Spleen (tissue), 13 donors: ENCODE measurements at places on chromosomes 7 and 10. TPM values are rescaled to one million over a fixed set of nuclear protein-coding genes. Genes with fewer than 3 reads are reported as not detected.

DNA sequence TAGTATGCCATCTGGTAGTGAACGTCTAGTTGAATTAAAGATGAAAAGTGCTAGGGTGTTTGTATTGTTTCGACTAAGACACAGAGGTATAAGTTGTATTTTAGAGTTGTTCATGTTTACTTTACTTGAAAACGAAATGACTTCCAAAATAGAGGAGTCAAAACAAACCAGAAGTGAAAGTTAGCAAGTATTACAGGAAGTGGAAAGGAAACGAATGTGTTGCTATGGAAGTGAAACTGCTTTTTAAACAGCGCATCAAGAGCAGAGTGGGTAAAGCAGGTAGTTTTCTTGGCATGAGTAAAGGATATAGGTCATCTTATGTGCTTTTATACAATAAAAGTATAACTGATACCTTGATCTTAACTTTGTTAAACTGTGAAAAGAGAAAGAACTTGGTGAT is 20.0 kb upstream of the GALNTL5 start:
- no peak overlapping the region for H3K4me3 ChIP-seq
- DNase-seq = no peak
- H3K27me3 ChIP-seq = no peaks in the 10 kb centered on the region
- peak overlapping the region; percentile 87 for H3K27ac ChIP-seq
- peaks cover 22% of the 10 kb centered on the region for H3K4me1 ChIP-seq

Gene NXPH1
- not detected for total RNA-seq

GRCh38 chr7:33762911-33763306 is 142.4 kb upstream of the BMPER start:
- H3K4me1 ChIP-seq = no peaks in the 10 kb centered on the region
- no peaks in the 10 kb centered on the region for H3K27me3 ChIP-seq
- no peak for DNase-seq
- H3K4me3 ChIP-seq = no peak overlapping the region
- H3K27ac ChIP-seq = no peak overlapping the region

DNA sequence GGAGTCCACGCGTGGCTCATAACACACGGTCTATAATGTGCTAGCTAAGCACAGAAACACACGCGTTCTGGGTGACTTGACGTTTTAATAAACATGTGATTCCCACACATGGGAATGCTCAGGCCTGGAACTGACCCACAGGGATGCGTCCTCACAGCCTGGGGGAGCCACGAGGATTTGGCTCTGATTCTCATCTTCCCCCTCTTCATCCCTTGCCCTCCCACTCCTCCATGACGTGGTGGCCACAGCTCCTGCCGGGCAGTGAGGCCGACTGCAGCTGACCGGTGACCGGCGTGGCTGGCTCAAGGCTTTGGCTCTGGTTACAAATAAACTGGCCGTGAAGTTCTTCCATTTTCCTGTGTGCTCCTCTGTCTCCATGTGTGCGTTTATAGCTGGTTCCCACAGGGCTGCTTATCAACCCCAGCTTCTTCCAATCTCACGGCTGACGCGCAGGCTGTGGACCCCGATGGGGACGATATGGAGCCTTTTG is 40.9 kb upstream of the KLF6 start:
- H3K4me1 ChIP-seq = peaks cover 4% of the 10 kb centered on the region
- H3K4me3 ChIP-seq = no peak overlapping the region
- DNase-seq = no peak
- H3K27me3 ChIP-seq = no peaks in the 10 kb centered on the region
- H3K27ac ChIP-seq = no peak overlapping the region
- no peaks in the 10 kb centered on the region for H3K36me3 ChIP-seq

GRCh38 chr10:110499796-110500514 is 2.2 kb downstream of the DUSP5 start:
- no peaks in the 10 kb centered on the region for H3K36me3 ChIP-seq
- H3K4me3 ChIP-seq = peak overlapping the region; percentile 75
- no peaks in the 10 kb centered on the region for H3K27me3 ChIP-seq

Gene DKK1
- 1.4 TPM for total RNA-seq

GRCh38 chr10:104323760-104324201 is 14.5 kb downstream of the ITPRIP start:
- H3K36me3 ChIP-seq = no peaks in the 10 kb centered on the region
- no peaks in the 10 kb centered on the region for H3K27me3 ChIP-seq
- H3K4me3 ChIP-seq = peak overlapping the region; percentile 4

GRCh38 chr10:62492012-62492869 is 118.1 kb downstream of the ZNF365 start:
- no peak overlapping the region for H3K4me3 ChIP-seq
- no peaks in the 10 kb centered on the region for H3K4me1 ChIP-seq
- no peak overlapping the region for H3K27ac ChIP-seq
- H3K27me3 ChIP-seq = no peaks in the 10 kb centered on the region

- no peak for DNase-seq
- H3K27ac ChIP-seq = peak overlapping the region; percentile 57
- H3K4me1 ChIP-seq = peaks cover 34% of the 10 kb centered on the region
- peaks cover 11% of the 10 kb centered on the region for H3K36me3 ChIP-seq
Observed at GRCh38 chr10:22322641-22323160, 1.8 kb downstream of the BMI1 start.

Gene IPMK
- total RNA-seq = 17.2 TPM

GRCh38 chr10:19699299-19699698 is 116.9 kb upstream of the PLXDC2 start:
- no peak overlapping the region for H3K4me3 ChIP-seq
- no peak overlapping the region for H3K27ac ChIP-seq
- H3K27me3 ChIP-seq = no peaks in the 10 kb centered on the region

GRCh38 chr7:6409091-6409490 is 38.7 kb downstream of the DAGLB start:
- no peak overlapping the region for H3K4me3 ChIP-seq
- no peaks in the 10 kb centered on the region for H3K4me1 ChIP-seq
- H3K27ac ChIP-seq = no peak overlapping the region
- no peaks in the 10 kb centered on the region for H3K27me3 ChIP-seq
- peaks cover 98% of the 10 kb centered on the region for H3K36me3 ChIP-seq

Gene DGKI
- 0.33 TPM for total RNA-seq

DNA sequence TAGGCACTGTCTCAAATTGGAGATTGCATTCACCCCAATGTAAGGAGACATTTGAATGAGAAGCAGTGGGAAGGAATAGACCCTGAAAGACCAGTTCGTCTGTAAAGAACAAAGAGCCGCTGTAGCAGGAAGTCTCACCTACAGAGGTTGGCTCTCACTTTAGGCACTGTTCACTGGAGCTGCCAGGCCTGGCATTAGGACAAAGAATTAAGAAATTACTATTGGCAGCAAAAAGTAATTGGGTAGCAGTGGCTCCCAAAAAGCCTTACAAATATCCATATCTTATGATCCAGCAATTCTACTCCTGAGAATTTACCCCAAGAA is 10.5 kb upstream of the TEX36 start:
- no peak for DNase-seq
- no peak overlapping the region for H3K27ac ChIP-seq
- H3K4me1 ChIP-seq = no peaks in the 10 kb centered on the region
- H3K27me3 ChIP-seq = no peaks in the 10 kb centered on the region
- no peaks in the 10 kb centered on the region for H3K36me3 ChIP-seq
- H3K4me3 ChIP-seq = no peak overlapping the region

- H3K36me3 ChIP-seq = no peaks in the 10 kb centered on the region
- no peak overlapping the region for H3K27ac ChIP-seq
- no peaks in the 10 kb centered on the region for H3K27me3 ChIP-seq
- no peak for DNase-seq
- H3K4me1 ChIP-seq = no peaks in the 10 kb centered on the region
Observed at GRCh38 chr10:64760371-64760770, 1239.2 kb downstream of the REEP3 start.

DNA sequence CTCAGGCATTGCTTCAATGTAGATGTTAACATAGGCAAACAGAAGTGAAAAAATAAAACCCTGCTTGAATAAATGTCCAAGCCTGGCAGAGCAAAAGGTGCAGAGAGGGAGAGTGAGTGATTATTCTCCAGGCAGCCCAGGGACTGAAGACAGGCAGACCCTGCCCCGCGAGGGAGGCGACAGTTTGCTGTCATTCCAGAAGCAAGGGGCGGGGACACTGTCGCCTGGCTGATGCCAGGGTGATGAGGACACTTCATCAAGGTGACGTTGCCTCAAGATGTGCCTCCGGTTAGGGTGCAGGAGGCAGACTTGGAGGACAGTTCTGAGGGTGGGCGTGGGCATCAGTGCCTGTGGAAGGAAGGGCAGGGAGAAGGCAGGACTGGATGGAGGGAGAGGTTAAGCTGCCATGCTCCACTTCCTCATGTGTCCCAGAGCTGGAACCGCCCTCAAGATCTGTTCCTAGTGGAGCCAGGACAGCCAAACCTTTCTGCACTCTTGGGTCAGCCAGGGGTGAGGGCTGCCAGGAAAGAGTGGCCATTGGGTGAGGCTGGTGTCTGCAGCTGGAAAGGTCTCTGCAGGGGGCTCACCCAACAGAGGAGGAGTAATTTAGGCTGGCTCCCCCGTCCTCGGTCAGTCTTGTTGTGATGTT is 560.5 kb upstream of the MKI67 start:
- no peak overlapping the region for H3K27ac ChIP-seq
- H3K4me1 ChIP-seq = no peaks in the 10 kb centered on the region
- H3K36me3 ChIP-seq = no peaks in the 10 kb centered on the region
- DNase-seq = no peak
- H3K27me3 ChIP-seq = no peaks in the 10 kb centered on the region
- H3K4me3 ChIP-seq = no peak overlapping the region

Gene CFTR
- total RNA-seq = 0.27 TPM

Gene PAX4
- total RNA-seq = not detected

Gene AOAH
- total RNA-seq = 199 TPM

Gene HKDC1
- 0.88 TPM for total RNA-seq

GRCh38 chr10:34236931-34237330 is 578.2 kb downstream of the PARD3 start:
- no peak overlapping the region for H3K4me3 ChIP-seq
- H3K4me1 ChIP-seq = no peaks in the 10 kb centered on the region
- DNase-seq = no peak
- H3K36me3 ChIP-seq = no peaks in the 10 kb centered on the region

GRCh38 chr7:143379611-143380259 is 1.4 kb upstream of the ZYX start:
- peak overlapping the region; percentile 89 for H3K4me3 ChIP-seq
- peaks cover 88% of the 10 kb centered on the region for H3K4me1 ChIP-seq
- H3K36me3 ChIP-seq = no peaks in the 10 kb centered on the region
- DNase-seq = no peak
- no peaks in the 10 kb centered on the region for H3K27me3 ChIP-seq
- H3K27ac ChIP-seq = peak overlapping the region; percentile 99

DNA sequence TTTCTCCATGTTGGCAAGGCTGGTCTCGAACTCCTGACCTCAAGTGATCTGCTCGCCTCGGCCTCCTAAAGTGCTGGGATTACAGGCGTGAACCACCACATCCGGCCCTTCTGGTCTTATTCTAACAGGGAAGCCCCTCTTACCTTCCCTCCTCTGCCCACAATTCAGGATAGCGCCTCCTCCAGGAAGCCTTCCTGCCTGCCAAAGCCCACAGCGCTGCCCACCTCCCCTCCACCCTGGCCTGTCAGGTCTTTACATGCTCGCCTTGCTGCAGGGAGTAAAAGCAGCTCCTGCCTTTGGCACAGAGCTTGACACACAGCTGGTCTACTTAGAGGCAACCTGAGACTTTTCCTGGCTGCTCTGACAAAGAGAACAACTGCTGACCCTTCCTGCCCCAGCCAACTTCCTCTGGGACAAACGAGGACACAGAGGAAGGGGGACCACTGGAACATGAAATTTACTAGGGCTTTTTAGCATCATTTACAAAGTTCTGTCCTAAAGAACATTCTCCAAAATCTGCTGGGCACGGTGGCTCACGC is 13.2 kb downstream of the MLXIPL start:
- no peaks in the 10 kb centered on the region for H3K36me3 ChIP-seq
- H3K4me3 ChIP-seq = no peak overlapping the region
- no peak overlapping the region for H3K27ac ChIP-seq
- H3K4me1 ChIP-seq = no peaks in the 10 kb centered on the region
- DNase-seq = no peak
- peaks cover 9% of the 10 kb centered on the region for H3K27me3 ChIP-seq

Gene EGFR
- 35.2 TPM for total RNA-seq

DNA sequence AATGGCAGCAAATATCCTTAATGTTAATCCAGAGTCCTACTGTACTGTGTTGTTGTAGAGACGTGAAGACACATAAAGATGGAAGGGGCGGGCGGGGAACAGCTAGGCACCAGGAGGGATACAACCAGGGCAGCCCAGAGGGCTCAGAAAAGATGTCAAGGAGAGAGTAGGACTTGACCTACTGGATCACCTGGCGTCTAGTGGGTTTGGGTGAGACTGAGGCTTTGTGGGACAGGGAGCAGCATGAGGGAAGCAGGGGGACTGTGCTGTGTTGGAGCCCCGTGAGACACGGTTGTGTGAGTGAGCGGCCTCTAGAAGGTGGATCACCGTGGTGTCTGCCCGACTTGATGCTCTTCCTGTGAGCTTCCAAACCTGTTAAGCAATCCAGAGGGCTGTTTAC is 68.0 kb downstream of the PTPRE start:
- no peak overlapping the region for H3K27ac ChIP-seq
- DNase-seq = no peak
- H3K4me3 ChIP-seq = no peak overlapping the region

- no peak overlapping the region for H3K4me3 ChIP-seq
- H3K36me3 ChIP-seq = no peaks in the 10 kb centered on the region
- H3K4me1 ChIP-seq = no peaks in the 10 kb centered on the region
- DNase-seq = no peak
- no peak overlapping the region for H3K27ac ChIP-seq
Observed at GRCh38 chr10:93716766-93717165, 14.4 kb upstream of the FRA10AC1 start.

DNA sequence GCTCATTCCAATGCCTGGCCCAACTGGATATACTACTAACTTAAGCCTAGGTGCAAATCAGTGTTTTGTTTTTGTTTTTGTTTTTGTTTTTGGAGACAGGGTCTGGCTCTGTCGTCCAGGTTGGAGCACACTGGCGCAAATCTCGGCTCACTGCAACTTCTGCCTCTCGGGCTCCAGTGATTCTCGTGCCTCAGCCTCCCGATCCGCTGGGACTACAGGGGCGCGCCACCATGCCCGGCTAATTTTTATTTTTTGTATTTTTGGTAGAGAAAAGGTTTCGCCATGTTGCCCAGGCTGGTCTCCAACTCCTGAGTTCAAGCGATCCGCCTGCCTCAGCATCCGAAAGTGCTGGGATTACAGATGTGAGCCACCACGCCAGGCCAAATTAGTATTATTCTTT is 1.6 kb downstream of the PPP3CB start:
- H3K4me1 ChIP-seq = peaks cover 57% of the 10 kb centered on the region
- no peaks in the 10 kb centered on the region for H3K36me3 ChIP-seq
- H3K27ac ChIP-seq = no peak overlapping the region
- H3K4me3 ChIP-seq = peak overlapping the region; percentile 67

Gene TMEM196
- not detected for total RNA-seq

DNA sequence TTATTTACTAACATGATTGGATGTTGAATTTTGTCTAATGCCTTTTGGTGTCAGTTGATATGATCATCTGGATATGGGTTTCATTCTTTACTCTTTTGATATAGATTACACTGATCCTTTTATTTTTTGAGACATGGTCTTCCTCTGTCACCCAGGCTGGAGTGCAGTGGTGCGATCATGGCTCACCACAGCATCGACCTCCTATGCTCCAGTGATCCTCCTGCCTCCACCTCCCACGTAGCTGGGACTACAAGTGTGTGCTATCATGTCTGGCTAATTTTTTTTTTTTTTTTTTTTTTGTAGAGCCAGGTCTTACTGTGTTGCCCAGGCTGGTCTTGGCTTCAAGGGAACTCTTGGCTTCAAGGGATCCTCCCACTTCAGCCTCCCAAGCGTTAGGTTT is 27.1 kb downstream of the BMS1 start:
- DNase-seq = no peak
- H3K27me3 ChIP-seq = no peaks in the 10 kb centered on the region
- H3K27ac ChIP-seq = no peak overlapping the region
- no peaks in the 10 kb centered on the region for H3K4me1 ChIP-seq
- no peak overlapping the region for H3K4me3 ChIP-seq

Gene OR2A42
- not detected for total RNA-seq

- no peaks in the 10 kb centered on the region for H3K36me3 ChIP-seq
- H3K4me1 ChIP-seq = peaks cover 33% of the 10 kb centered on the region
- no peak overlapping the region for H3K4me3 ChIP-seq
Observed at GRCh38 chr10:119545310-119545709, 2.8 kb upstream of the RGS10 start.

Gene CALY
- 0.57 TPM for total RNA-seq

Gene TMEM270
- total RNA-seq = not detected

Gene ASAH2
- 1.2 TPM for total RNA-seq
